ENCODE measurements at places on chromosomes 11 and 22.

DNA sequence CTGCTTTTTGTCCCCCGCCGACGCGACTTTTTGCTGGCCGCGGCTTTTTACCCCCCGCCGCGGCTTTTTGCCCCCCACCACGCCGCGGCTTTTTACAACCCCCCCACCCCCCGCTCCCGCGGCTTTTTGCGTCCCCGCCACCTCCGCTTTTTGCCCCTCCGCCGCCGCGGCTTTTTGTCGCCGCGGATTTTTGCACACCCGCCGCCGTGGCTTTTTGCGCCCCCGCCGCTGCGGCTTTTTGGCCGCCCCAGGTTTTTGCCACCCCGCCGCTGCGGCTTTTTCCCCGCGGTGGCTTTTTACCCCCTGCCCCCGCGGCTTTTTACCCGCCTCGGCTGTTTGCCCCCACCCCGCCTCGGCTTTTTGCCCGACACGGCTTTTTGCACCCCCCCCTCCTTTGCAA, 205.5 kb downstream of the CCT8L2 start:
- no peak for DNase-seq

DNA sequence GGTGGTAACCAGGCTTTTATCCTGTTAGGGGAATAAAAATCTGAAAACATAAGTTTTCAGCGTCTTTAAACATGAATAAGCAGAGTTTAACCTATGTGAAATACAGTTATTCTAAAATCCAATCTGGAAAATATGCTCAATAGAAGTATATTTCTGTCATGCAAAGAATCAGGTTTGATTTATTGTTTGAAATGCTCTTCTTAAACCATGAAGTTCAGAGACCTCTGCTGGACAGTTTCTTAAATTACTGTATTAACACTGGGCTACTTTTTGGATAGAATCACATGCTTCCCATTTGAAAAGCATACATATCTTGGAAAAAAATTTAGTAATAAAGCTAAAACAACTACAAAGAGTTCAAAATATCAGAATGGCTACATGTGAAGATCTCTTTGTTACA, 25.4 kb downstream of the APIP start:
- no peak for DNase-seq

- peak; percentile 80 for DNase-seq
Measured at GRCh38 chr22:29394931-29395581, 6.7 kb upstream of the AP1B1 start.

DNA sequence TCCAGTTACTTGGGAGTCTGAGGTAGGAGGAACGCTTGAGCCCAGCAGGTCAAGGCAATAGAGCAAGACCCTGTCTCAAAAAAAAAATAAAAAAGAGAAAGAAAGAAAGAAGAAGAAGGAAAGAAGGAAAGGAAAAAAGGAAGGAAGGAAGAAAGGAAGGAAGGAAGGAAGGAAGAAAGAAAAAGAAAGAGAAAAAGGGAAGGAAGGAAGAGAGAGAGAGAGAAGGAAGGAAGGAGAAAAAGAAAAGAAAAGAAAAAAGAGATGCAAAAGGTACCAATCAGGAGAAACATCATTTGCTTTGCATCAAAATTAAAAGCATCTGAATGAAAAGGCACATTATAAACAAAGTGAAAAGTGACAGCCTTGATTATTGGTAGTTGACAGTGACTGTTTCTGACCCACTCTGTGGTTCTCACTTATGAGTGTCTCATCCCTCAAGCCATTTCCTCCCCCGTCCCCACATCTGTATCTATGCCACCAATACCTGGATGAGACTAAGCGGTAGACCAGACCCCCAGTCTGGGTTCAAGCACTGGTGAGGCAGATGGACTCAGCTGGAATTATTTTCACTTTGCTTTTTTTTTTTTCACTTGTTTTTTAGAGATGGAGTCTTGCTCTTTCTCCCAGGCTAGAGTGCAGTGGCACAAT, 33.0 kb upstream of the XBP1 start:
- DNase-seq: no peak

- no peak for DNase-seq
Measured at GRCh38 chr22:25112538-25113253, 87.0 kb upstream of the CRYBB3 start.

GRCh38 chr11:2138431-2139122, 612 bp downstream of the IGF2 start:
- DNase-seq: no peak

DNA sequence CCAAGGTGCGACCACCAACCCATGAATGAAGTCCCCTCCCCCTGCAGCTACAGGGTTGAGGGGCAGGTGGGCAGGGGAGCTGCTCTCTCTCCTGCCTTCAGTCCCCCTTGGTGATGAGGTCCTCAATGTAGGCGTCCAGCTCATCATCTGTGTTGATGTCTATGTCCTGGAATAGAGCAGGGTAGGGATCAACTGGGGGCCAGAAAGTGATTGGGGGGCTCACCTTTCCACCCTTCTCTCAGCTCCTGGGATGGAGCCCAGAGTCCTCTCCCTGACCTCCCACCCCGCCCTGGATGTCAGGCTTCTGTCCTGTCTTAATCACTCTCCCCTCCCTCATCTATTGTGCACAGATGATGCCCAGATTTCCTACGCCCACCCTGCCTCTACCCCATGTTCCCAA, 41.9 kb downstream of the MORC2 start:
- no peak for DNase-seq

DNA sequence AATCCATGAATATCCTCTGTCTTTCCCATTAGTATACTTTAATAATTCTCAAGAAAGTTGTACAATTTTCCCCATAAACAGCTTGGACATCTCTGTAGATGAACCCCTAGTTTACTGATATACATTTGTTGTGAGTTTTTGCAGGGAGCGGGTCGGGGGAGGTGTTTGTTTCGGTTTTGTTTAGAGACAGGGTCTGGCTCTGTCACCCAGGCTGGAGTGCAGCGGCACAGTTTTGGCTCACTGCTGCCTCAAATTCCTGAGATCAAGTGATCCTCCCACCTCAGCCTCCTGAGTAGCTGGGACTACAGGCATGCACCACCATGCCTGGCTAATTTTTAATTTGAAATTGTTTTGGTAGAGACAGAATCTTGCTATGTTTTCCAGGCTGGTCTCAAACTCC, 57.6 kb downstream of the IGLL5 start:
- DNase-seq: no peak

GRCh38 chr11:123321636-123322035, 108.4 kb upstream of the GRAMD1B start:
- DNase-seq: no peak

- no peak for DNase-seq
Measured at GRCh38 chr22:40432157-40432556, 61.8 kb downstream of the SGSM3 start.

GRCh38 chr11:111718436-111718835, 47.8 kb downstream of the PPP2R1B start:
- DNase-seq: no peak

DNA sequence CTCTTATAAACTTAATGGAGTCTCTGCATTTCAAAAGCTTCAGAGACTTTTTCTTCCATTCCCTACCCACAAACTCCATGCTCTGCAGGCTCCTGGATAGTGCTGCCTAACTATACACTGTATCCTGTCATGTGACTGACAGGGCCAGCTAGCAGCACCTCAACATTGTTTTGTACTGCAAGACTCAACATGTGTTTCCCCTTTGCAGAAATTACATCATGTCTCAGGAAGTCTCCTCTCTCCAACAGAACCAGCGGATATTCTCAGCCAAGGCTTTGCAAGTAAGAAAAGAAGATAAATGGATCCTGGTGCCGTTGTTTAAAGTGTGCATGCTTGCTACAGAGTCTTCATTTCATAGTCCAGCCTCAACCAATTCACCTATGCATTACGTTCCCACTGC, 164.0 kb upstream of the UBASH3B start:
- DNase-seq: no peak

DNA sequence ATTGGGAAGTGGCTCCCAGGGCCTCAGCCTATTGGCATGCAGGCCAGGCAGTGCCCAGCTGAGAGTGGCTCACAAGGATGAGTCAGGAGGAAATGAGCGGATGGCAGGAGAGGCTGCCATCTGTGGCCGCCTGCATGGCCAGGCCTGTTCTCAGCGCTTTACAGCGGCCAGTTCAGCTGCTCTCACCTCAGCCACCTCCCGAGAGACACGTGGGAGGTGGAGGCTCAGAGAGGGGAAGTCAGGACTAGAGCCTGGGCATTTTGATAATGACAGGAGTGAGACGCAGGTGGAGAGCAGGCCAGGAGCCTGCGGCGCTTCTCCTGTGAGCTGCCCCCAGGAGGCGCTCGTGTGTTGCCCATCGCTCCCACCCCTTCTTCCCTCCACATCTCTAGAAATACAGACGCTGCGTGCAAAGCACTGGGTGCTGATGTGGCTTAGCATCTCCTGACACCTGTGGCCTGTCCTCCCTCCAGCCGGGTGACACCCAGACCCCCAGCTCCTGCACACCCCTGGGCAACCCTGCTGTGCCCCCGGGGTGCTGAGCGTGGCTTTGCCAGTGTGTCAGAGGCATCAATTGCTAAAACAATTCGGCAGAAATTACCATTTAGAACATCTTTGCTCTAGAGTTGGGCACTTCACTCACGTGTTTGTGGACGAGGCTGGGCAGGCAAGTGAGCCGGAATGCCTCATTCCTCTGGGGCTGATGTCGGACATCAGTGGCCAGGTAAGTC, 21.4 kb upstream of the PANX2 start:
- peak; percentile 75 for DNase-seq

GRCh38 chr11:107430525-107430924, 27.1 kb downstream of the CWF19L2 start:
- DNase-seq: no peak

- DNase-seq: peak; percentile 23
Measured at GRCh38 chr11:122559734-122560382, 95.7 kb upstream of the UBASH3B start.

GRCh38 chr11:113148652-113149051, 165.7 kb upstream of the TTC12 start:
- no peak for DNase-seq

- DNase-seq: no peak
Measured at GRCh38 chr11:23100726-23101125, 240.5 kb upstream of the CCDC179 start.

GRCh38 chr22:46996595-46997310, 234.3 kb downstream of the TBC1D22A start:
- DNase-seq: no peak

DNA sequence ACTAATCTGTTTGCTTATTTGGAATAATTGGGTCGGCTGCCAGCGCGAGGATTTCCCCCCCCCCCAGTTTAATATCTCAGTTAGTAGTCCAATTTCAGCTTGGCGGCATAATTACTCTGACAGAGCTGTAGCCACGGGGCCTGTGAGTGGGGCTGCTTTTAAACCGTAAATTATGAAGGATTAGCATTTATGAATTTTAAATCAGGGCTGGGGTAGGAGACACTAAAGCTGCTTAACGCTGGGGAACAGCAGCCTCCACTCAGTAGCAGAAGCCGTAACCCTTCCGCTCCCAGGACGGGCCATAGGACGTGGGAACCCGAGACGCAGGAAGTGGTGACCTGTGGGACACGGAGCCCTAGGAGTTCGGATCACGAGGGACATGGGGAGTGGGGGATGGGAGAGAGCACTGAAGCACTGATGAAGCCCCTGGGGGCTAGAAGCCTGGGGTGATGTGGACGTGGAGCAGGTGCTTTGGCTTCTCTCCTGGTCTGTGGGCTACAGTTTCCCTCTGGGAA, 66.2 kb upstream of the LMO1 start:
- no peak for DNase-seq

DNA sequence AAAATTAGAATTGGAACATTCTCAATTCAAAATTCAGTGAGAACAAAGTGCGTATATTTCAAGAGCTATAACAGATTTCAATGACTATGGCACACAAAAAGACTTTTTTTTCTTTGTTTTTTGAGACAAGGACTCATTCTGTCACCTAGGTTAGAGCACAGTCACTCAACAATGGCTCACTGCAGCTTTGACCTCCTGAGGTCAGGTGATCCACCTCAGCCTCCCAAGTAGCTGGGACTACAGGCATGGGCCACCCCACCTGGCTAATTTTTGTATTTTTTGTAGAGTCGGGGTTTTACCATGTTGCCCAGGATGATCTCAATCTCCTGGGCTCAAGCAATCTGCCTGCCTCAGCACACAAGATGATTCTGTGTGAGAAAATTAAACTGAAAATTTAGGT, 51.5 kb downstream of the PIK3C2A start:
- DNase-seq: no peak

DNA sequence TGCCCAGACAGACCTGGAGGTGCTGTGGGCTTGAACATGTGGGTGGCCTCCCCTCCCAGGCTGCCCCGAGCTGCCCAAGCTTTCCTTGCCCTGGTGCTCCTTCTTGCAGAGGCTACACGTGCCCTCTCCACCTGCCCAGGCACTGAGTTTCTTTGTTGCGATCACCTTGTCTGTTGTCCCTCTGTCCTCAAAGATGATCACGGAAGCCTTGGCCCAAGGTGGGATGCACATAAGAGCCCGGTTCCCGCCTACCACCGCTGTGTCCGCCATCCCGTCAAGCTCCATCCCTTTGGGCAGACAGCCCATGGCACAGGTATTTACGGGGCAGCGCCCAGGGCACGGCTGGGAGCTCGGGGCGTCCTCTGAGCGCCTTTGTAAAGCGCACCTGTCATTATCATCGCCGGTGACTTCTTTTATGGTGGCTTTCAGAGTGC, 67.5 kb downstream of the MED15 start:
- no peak for DNase-seq

GRCh38 chr11:13283636-13284035, 6.0 kb downstream of the BMAL1 start:
- no peak for DNase-seq

DNA sequence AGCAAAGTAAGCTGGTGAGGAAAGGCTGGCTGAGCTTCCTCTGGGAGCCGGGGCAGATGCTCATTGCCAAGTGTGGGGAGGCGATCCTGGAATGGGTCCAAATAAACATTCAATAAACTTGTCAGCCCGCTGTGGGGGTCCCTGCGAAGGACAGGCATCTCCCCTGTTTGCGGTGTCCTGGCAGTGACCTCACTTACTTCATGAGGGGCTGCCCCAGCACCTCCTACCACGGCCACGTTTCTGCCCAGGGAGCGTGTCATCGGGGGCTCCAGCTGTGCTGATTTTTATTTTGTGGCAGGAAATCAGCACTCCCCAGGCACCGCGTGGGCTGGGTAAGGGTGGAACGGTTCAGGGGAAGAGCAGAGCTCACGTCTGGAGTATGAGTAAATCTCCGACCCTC, 493.9 kb upstream of the B3GAT1 start:
- no peak for DNase-seq

- DNase-seq: no peak
Measured at GRCh38 chr11:61707574-61707973, 27.4 kb downstream of the DAGLA start.

All from BE2C (cell line).